Activated B cell treated with CpG ODN at 0.5 μM for 24 hours (primary cell): ENCODE measurements at places on chromosomes 7 and 10. TPM values are rescaled to one million over a fixed set of nuclear protein-coding genes. Genes with fewer than 3 reads are reported as not detected.

GRCh38 chr7:44650772-44651171 lies 44.3 kb downstream of the OGDH start:
- H3K27ac ChIP-seq = no peak overlapping the region
- H3K4me3 ChIP-seq = no peak overlapping the region
- DNase-seq = no peak
- peaks cover 6% of the 10 kb centered on the region for H3K4me1 ChIP-seq
- no peaks in the 10 kb centered on the region for H3K27me3 ChIP-seq

GRCh38 chr10:132452651-132453469 lies 55.9 kb downstream of the PWWP2B start:
- peaks cover 24% of the 10 kb centered on the region for H3K4me1 ChIP-seq
- H3K36me3 ChIP-seq = no peaks in the 10 kb centered on the region
- peak overlapping the region; percentile 38 for H3K4me3 ChIP-seq
- peak overlapping the region; percentile 77 for H3K27ac ChIP-seq

DNA sequence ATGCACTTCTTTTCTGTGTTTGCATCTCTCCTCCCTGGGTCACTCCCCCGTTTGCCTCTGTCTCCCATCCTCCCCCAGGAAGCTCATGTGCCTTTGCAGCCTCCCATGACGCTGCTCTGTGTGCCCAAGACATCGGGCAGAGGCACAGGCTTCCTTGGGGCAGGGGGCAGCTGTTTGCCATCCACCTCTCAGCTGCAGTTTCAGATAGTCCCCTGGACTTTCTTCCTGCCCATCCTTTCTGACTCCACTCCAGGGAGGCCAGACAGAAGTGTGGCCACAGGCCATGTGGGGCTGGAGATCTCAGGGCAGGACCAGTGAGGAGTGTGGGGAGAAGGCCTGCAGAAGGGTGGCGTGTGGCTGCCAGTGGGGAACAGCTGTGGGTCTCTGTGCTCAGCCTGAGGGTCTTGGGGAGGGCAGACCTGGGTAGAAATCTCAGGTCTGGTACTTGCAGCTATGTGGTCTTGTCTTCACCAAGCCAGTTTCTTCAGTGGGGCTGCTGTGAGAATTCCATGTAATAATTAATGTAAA lies 10.6 kb upstream of the SAMD8 start:
- H3K27ac ChIP-seq = no peak overlapping the region
- peaks cover 1% of the 10 kb centered on the region for H3K4me1 ChIP-seq
- H3K4me3 ChIP-seq = no peak overlapping the region
- no peaks in the 10 kb centered on the region for H3K27me3 ChIP-seq
- no peaks in the 10 kb centered on the region for H3K36me3 ChIP-seq
- DNase-seq = no peak

DNA sequence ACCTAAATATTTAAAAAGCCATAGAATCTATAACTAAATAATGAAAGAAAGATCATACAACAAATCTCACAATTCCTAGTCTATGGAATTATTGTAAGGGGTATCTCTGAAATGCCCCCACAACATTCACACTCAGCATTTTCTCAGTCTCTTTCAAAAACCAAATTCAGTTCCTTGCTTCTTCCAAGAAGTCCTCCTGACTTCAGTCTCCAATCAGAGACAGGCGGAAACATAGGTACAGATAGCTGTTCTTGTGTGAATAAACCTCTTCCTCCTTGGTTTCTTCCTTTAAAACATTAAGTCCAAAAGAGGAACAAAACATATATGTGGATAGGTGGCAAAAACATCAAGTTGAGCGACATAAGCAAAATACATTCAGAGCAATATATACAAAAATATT lies 13.9 kb upstream of the FBXW4 start:
- H3K36me3 ChIP-seq = no peaks in the 10 kb centered on the region
- DNase-seq = no peak
- H3K4me1 ChIP-seq = no peaks in the 10 kb centered on the region
- no peak overlapping the region for H3K27ac ChIP-seq

DNA sequence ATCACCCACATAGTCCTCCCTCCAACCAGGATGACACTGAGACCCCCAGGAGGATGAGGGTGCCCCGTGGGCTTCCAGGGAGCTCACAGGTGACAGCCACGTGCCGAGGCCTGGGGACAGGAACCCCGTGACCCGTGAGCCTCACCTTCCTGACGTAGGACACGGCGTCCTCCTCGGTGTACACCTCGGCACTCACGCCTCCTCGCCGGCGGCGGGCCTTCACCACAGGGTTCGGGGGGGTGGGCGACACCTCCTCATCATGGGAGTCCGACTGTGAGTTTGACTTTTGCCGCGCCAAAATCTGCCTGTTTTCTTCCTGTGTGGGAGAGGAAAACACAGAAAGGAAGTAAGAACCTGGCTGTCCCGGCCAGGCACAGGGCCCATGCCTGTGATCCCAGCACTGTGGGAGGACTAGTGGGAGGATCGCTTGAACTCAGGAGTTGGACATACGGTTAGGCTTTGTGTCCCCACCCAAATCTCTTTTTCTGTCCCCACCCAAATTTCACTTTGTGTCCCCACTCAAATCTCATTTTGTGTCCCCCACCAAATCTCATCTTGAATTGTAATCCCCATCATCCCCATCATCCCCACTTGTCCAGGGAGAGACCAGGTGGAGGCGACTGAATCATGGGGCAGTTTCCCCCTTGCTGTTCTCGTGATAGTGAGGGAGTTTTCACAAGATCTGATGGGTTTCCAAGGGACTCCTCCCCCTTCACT lies 45.9 kb upstream of the DNAAF5 start:
- H3K4me3 ChIP-seq = no peak overlapping the region
- H3K4me1 ChIP-seq = no peaks in the 10 kb centered on the region
- DNase-seq = no peak
- H3K36me3 ChIP-seq = peaks cover 41% of the 10 kb centered on the region

GRCh38 chr7:19249281-19249680 lies 104.1 kb upstream of the FERD3L start:
- no peaks in the 10 kb centered on the region for H3K27me3 ChIP-seq
- no peak overlapping the region for H3K4me3 ChIP-seq
- no peak overlapping the region for H3K27ac ChIP-seq
- no peaks in the 10 kb centered on the region for H3K4me1 ChIP-seq

- no peak overlapping the region for H3K27ac ChIP-seq
- H3K4me1 ChIP-seq = no peaks in the 10 kb centered on the region
- H3K27me3 ChIP-seq = peaks cover 2% of the 10 kb centered on the region
- H3K4me3 ChIP-seq = no peak overlapping the region
- DNase-seq = no peak
- no peaks in the 10 kb centered on the region for H3K36me3 ChIP-seq
These were observed 549.5 kb downstream of the DNAJB6 start for GRCh38 chr7:157886266-157886665.

DNA sequence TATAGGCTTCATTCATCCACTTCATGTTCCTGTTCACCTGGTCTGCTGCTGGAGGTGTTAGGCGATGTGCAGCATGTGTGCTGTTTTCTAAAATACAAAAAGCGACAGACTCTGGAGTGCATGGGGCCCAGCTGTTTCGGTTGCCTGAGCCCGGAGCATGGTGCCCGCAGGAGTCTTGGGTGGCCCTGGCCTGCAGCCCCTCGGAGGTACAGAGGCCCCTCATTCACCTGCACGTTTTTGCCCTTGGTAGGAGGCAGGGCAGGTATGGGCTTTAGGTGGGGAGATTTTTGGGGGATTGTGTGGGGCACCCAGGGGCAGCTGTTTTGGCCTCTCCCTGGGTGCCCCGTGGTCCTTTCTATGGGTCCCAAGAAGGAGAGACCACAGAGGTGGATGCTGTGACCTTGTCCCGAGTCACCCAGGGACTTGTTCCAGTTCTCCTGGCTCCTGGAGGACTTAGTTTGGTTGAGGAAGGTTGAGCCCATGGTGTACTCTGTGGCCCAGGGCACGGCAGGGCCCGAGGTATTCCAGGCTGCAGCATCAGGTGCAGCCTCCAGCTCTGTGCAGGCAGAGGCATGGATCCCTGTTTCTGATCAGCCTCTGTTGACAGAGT lies 130.7 kb downstream of the TRRAP start:
- H3K4me1 ChIP-seq = peaks cover 10% of the 10 kb centered on the region
- no peak overlapping the region for H3K27ac ChIP-seq
- no peak overlapping the region for H3K4me3 ChIP-seq
- no peak for DNase-seq
- H3K36me3 ChIP-seq = peaks cover 91% of the 10 kb centered on the region

- no peaks in the 10 kb centered on the region for H3K36me3 ChIP-seq
- DNase-seq = no peak
- peaks cover 7% of the 10 kb centered on the region for H3K4me1 ChIP-seq
- no peak within 1 kb of the TSS for H3K27ac ChIP-seq
These were observed at the start of gene WIPF3 for GRCh38 chr7:29806208-29806994. TSS of gene WIPF3 (plus strand) at chr7:29806508. CDS start at chr7:29834725, 28,217 bp downstream.

- no peak overlapping the region for H3K4me3 ChIP-seq
- no peaks in the 10 kb centered on the region for H3K36me3 ChIP-seq
- no peak for DNase-seq
- H3K4me1 ChIP-seq = no peaks in the 10 kb centered on the region
- no peak overlapping the region for H3K27ac ChIP-seq
- H3K27me3 ChIP-seq = no peaks in the 10 kb centered on the region
These were observed 658.2 kb downstream of the LRMDA start for GRCh38 chr10:76089556-76090180.

GRCh38 chr7:116653646-116654045 lies 18.4 kb upstream of the MET start:
- H3K36me3 ChIP-seq = no peaks in the 10 kb centered on the region
- no peak overlapping the region for H3K4me3 ChIP-seq
- peaks cover 25% of the 10 kb centered on the region for H3K27me3 ChIP-seq
- H3K27ac ChIP-seq = no peak overlapping the region
- DNase-seq = no peak
- H3K4me1 ChIP-seq = no peaks in the 10 kb centered on the region

DNA sequence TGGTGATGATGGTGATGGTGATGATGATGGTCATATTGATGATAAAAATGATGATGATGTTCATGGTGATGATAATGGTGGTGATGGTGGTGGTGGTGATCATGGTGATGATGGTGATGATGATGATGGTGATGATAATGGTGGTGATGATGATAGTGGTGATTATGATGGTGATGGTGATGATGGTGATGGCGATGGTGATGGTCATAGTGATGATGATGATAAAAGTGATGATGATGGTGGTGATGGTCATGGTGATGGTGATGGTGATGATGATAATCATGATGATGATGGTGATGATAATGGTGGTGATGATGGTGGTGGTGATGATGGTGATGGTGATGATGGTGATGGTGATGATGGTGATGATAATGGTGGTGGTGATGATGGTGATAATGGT lies 478.7 kb downstream of the TYW1 start:
- DNase-seq = no peak
- H3K4me3 ChIP-seq = no peak overlapping the region
- H3K27ac ChIP-seq = no peak overlapping the region
- H3K4me1 ChIP-seq = no peaks in the 10 kb centered on the region
- H3K27me3 ChIP-seq = no peaks in the 10 kb centered on the region

DNA sequence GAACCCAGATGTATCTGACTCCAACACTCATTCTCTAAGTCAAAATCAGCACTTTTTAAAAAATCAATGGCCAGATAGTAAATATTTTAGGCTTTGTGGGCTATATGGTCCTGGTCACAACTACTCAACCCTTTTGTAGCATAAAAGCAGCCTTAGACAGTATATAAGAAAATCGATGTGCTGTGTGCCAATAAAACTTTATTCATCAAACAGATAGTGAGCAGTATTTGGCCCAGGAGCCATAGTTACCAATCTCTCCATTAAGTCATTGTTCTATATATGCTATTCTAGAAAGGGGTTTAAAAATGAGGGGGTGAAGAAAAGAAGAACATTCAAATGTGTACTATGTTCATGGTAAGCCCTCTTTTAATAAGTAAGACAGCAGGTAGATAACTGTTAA lies 18.5 kb upstream of the GPAM start:
- no peak for DNase-seq
- peaks cover 25% of the 10 kb centered on the region for H3K4me1 ChIP-seq
- no peaks in the 10 kb centered on the region for H3K36me3 ChIP-seq
- H3K27me3 ChIP-seq = no peaks in the 10 kb centered on the region

DNA sequence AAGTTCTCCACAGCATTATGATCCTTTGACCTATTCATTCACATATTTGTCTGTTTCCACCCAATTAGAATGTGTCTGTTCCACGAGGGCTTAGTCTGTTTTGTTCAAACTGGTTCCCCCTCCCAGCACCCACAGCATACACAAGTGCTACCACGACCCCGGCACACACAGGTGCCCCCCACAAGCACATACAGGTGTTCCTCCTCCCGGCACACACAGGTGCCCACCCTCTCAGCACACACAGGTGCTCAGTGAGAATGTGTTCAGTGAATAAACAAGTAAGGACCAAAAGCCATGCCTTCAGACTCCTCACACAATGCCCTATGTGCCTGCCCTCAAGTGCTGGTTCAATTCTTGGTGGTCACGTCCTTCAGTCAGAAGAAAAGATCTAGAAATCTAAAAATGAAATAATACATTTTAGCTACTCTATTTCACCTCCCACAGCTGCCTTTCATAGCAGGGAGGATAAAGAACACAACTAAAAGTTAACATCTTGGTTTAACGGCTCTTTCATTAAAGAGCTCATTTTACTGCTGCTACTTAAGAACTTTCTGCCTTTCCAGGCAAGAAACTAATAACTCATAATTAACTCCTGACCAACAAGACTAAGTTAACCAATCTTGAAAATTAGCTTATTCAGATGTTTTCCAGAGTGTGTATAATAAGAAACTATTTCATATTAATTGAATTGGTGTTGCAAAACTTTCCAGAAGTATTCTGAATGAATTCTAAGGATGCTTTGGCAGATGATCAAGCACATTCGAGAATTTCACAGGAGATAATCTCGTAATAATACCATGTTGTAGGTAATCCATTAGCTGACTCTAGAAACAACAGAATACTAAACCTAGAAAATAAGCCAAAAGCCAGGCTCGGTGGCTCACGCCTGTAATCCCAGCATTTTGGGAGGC lies 2.3 kb downstream of the DNMBP start:
- no peak for DNase-seq
- H3K36me3 ChIP-seq = no peaks in the 10 kb centered on the region
- H3K27me3 ChIP-seq = no peaks in the 10 kb centered on the region

Gene PRPS1L1
- total RNA-seq = not detected in 2 replicates

Gene OR6B1
- total RNA-seq = not detected in 2 replicates

Gene PLAU
- total RNA-seq = 0.10 TPM in 1 of 2 replicates, not detected in the other

Gene NKX2-3
- total RNA-seq = not detected in 2 replicates

Gene VSTM4
- total RNA-seq = not detected in 2 replicates

Gene FAM241B
- 1.00 and 1.8 TPM in 2 replicates for total RNA-seq
